ENCODE measurements at places on chromosomes 2 and 18. TPM values are rescaled to one million over a fixed set of nuclear protein-coding genes. Genes with fewer than 3 reads are reported as not detected.

The CFLAR gene
- 256 TPM for total RNA-seq

The ASIC4 gene
- total RNA-seq: not detected

The PAX8 gene
- 0.79 TPM for total RNA-seq

The ZNF638 gene
- 84.1 TPM for total RNA-seq

The MAP3K20 gene
- total RNA-seq: 478 TPM

The DCC gene
- total RNA-seq: not detected

The VAPA gene
- total RNA-seq: 289 TPM

The FSIP2 gene
- 0.23 TPM for total RNA-seq

The STPG4 gene
- total RNA-seq: not detected

The CYBRD1 gene
- total RNA-seq: 78.5 TPM

The GAL3ST2 gene
- total RNA-seq: not detected

The SH3BP4 gene
- 17.1 TPM for total RNA-seq

All from heart left ventricle (tissue), 16 donors.